ENCODE measurements at places on chromosomes 7 and 10. TPM values are rescaled to one million over a fixed set of nuclear protein-coding genes. Genes with fewer than 3 reads are reported as not detected.

NUB1 gene
- 36.9 TPM for total RNA-seq

NSMCE4A gene
- 56.9 TPM for total RNA-seq

FANK1 gene
- 1.8 TPM for total RNA-seq

CLDN4 gene
- 5.2 TPM for total RNA-seq

LRIT1 gene
- not detected for total RNA-seq

UCMA gene
- total RNA-seq, result not detected

Measured in A549 treated with AZD2906 at 1 μM for 4 hours (cell line).